Activated T-cell treated with anti-CD3 and anti-CD28 coated beads, Interleukin-2, amount 50 U/mL, for 72 hours (primary cell): ENCODE measurements at places on chromosomes 1 and 21. TPM values are rescaled to one million over a fixed set of nuclear protein-coding genes. Genes with fewer than 3 reads are reported as not detected.

- H3K27me3 ChIP-seq: no peaks in the 10 kb centered on the region
- H3K36me3 ChIP-seq: no peaks in the 10 kb centered on the region
- no peak overlapping the region for H3K27ac ChIP-seq
- H3K4me3 ChIP-seq: no peak overlapping the region
- H3K4me1 ChIP-seq: peaks cover 13% of the 10 kb centered on the region
- DNase-seq: no peak
Observed at GRCh38 chr1:222798975-222799374, 15.9 kb upstream of the DISP1 start.

GRCh38 chr1:202075389-202075788 lies 47.3 kb upstream of the GPR37L1 start:
- no peak for DNase-seq
- H3K27me3 ChIP-seq: no peaks in the 10 kb centered on the region
- no peaks in the 10 kb centered on the region for H3K4me1 ChIP-seq
- H3K4me3 ChIP-seq: no peak overlapping the region

- DNase-seq: no peak
- H3K4me3 ChIP-seq: no peak overlapping the region
- peaks cover 18% of the 10 kb centered on the region for H3K36me3 ChIP-seq
- H3K4me1 ChIP-seq: peaks cover 34% of the 10 kb centered on the region
- H3K27ac ChIP-seq: no peak overlapping the region
- H3K27me3 ChIP-seq: no peaks in the 10 kb centered on the region
Observed at GRCh38 chr21:39390212-39390765, 41.4 kb upstream of the HMGN1 start.

DNA sequence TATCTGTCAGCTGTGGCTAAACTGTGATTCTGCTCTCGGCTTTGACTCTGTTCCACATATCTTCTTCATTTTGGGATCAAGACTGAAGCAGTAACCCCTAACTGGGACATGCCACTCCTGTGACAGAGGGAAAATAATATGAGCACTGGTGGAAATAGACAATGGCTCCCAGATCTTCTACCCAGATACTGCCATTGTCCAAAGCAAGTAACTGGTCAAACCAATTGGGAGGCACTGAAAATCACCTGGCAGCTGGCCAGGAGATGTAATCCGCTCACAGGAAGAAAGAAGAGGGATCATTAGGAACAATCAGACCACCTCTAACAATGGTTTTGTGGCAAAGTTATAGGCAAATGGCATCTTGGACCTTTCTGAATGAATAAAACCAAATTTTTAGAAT lies 10.7 kb downstream of the SNX7 start:
- H3K4me3 ChIP-seq: no peak overlapping the region
- H3K4me1 ChIP-seq: no peaks in the 10 kb centered on the region
- no peak overlapping the region for H3K27ac ChIP-seq
- H3K27me3 ChIP-seq: no peaks in the 10 kb centered on the region
- H3K36me3 ChIP-seq: no peaks in the 10 kb centered on the region
- no peak for DNase-seq

DNA sequence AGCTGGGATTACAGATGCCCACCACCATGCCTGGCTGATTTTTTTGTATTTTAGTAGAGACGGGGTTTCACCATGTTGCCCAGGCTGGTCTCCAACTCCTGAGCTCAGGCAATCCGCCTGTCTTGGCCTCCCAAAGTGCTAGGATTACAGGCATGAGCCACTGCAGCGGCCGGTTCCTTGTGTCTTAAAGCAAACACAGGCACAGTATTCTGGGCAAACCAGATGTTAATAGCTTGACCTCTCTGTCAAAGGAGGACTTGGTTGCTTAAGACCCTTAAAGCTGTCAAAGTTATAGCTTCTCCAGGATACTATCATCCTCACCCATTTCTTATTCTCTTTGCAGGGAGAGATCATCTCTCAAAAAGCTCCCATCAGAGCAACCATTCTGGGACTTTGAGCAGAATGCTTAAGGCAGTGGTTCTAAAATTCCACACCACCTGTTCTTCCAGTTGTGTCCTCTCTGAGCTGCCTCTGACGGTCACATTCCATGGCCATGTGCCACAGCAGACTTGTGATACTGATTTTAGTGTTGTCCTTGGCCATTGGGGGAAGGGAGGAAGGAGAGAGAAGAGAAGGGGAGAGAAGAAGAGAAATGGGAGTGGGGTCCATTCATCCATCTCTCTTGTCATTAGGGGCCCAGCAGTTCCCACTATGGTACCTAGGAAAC lies 81.8 kb downstream of the PBX1 start:
- H3K4me1 ChIP-seq: no peaks in the 10 kb centered on the region
- no peak overlapping the region for H3K4me3 ChIP-seq
- no peaks in the 10 kb centered on the region for H3K36me3 ChIP-seq
- no peak overlapping the region for H3K27ac ChIP-seq

DNA sequence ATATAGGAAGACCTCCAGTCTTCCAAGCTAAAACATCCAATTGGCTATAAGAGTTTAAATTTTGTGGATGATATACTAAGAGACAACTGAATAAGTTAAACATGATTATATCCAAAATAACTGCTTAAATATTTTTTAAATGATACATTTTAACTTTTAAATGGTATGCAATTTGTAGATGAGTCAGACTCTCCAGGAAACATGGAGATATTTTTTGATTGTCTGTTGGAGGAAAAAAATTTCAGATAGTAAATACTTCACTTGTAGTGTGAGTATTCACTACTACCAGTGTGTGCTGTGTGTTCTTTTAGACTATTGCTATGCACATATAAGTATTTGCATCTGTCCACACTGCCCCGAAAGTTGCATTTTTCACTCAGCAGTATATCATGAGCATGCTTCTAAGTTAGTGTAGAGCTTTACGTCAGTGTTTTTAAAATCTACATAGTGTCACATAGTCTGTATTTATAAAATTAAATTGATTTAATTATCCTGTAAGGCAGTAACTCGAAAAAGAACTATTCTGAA lies 91.1 kb downstream of the USP25 start:
- peaks cover 16% of the 10 kb centered on the region for H3K36me3 ChIP-seq
- no peaks in the 10 kb centered on the region for H3K27me3 ChIP-seq
- H3K4me3 ChIP-seq: no peak overlapping the region
- peaks cover 27% of the 10 kb centered on the region for H3K4me1 ChIP-seq
- no peak for DNase-seq

DNA sequence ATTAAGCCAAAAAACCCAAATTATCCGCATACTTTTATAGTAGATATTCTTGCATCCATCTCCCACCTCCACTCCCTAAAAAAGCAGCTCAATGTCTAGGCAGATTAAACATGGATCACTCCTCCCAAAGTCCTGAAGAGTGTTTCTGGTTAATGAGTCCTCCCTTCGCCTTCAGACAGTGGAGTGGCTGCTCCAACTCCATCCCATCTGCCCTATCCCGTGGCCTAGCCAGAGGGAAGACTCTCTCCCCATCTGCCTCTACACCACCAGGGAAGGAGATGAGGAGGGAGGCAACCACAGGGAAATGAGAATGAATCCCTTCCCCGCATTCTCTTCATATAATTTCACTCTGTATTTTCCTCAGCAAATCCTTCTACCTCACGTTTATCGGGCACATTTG lies 103.8 kb downstream of the SLC45A1 start:
- H3K4me1 ChIP-seq: peaks cover 27% of the 10 kb centered on the region
- peaks cover 2% of the 10 kb centered on the region for H3K36me3 ChIP-seq
- no peaks in the 10 kb centered on the region for H3K27me3 ChIP-seq
- no peak overlapping the region for H3K27ac ChIP-seq

- DNase-seq: no peak
- no peak overlapping the region for H3K27ac ChIP-seq
- no peak overlapping the region for H3K4me3 ChIP-seq
- no peaks in the 10 kb centered on the region for H3K27me3 ChIP-seq
- no peaks in the 10 kb centered on the region for H3K4me1 ChIP-seq
Observed at GRCh38 chr1:97744977-97745376, 175.9 kb downstream of the DPYD start.

DNA sequence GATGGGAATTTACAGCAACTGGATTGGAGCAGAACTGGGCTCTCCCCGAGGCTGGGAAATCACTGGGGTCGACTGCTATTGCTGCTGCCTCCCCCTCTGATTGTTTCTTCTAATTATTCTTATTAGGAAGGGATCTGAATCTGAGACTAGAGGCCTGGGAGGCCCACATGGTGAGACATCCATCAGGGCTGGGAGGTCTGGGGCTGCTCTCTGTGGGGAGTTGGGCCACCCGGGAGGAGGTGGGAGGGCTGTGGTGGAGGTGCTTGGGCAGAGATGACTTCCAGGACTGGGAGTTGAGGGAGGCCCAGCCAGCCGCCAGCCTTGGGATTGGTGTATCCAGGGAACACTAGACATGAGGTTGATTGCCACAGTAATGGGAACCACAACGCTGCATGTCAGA lies 247.9 kb downstream of the GRIK3 start:
- H3K4me3 ChIP-seq: no peak overlapping the region
- peaks cover 13% of the 10 kb centered on the region for H3K27me3 ChIP-seq
- no peaks in the 10 kb centered on the region for H3K4me1 ChIP-seq
- H3K36me3 ChIP-seq: no peaks in the 10 kb centered on the region
- no peak overlapping the region for H3K27ac ChIP-seq

GRCh38 chr1:48222501-48223242 lies at the start of gene SLC5A9:
Gene SLC5A9, plus strand, starts transcription at chr1:48222716. Its CDS starts 21 bp downstream, at chr1:48222737.
- DNase-seq: no peak
- H3K27ac ChIP-seq: no peak within 1 kb of the TSS
- no peaks in the 10 kb centered on the region for H3K27me3 ChIP-seq
- H3K36me3 ChIP-seq: no peaks in the 10 kb centered on the region

The VN1R5 gene
- total RNA-seq: not detected

The SAMD11 gene
- total RNA-seq: 0.12 TPM

The GPR3 gene
- 0.91 TPM for total RNA-seq

The OSCP1 gene
- total RNA-seq: 2.1 TPM

The EDARADD gene
- total RNA-seq: 7.1 TPM

The ESRRG gene
- not detected for total RNA-seq

The WNT9A gene
- not detected for total RNA-seq
